AG09319 (cell line): ENCODE measurements at places on chromosomes 11 and 22.

DNA sequence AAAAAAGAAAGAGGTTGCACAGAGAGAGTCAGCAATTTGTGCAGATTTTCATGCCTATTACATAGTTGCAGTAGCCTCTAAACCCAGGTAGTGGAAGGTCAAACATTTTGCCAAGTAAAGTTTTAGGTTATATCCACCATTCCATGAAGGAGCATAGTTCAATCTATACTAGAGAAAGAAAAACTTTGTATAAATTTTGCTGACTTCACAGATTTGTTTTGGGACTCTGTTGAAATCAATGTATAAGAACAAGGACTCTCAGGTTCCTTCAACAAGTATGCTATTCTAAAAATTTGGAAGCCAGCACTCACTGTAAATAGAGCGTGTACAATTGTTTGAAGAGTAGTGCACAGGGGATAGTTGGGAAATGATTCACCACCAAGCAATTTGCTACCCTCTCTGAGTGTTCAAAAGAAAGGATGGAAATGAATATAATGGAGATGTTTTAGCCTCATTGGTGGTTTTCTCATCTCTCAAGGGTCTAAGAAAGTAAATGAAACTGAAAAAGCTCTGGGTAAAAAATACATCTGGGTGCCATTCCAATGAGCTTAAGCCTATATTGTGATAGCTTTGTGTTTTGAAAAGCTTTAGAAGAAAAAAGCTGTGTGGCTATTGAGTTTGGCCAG is 508.4 kb upstream of the LUZP2 start:
- DNase-seq = no peak

DNA sequence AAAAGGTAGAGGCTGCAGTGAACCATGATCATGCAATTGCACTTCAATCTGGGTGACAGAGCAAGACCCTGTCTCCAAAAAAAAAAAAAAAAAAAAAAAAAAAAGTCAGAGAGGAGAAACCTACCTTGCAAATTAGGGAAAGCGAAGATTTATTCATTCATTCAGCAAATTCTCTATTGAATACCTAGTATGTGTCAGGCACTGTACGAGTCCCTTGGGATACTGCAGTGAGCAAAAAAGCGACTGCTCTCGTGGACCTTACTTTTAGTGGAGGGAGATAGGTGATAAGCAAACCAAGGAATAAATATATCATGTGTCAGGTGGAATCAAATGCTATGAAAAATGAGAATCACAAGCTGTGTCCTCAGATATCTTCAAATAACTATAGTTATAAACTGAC is 101.3 kb downstream of the STIM1 start:
- DNase-seq = no peak

GRCh38 chr11:8333811-8334401 is 70.2 kb upstream of the LMO1 start:
- DNase-seq = no peak

DNA sequence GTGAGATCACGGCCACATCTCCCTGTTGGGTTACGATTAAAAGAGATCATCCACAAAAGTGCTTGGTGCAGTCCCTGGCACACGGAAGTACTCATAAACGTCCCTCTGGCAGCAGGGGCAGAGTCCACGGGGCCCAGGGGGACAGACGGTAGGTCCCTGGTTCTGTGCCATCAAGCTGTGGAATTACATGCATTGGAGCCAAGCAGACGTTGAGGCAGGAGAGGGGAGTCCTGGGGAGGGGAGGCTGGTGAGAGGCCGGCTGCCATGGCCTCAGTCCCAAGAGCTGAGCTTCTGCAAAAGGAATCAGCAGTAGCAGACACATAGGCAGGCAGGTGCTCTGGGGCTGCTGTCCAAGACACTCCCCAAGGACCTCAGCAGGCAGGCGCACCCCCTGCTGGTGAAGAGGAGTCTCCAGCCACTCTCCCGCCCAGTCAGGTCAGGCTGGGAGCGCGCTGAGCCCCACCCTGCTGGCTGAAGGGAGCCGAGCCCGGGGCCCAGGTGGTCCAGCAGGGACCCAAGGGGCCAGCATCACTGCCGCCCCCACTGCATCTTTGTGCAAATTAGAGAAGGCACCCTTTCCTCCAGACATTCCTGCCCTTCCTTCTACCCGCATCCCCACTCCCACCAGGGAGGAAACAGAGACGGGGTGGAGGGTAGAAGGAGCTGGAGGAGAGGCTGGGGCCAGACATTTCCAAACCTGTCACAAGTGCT is 7.6 kb upstream of the KCTD17 start:
- DNase-seq = no peak

GRCh38 chr11:27280140-27280539 is 82.9 kb downstream of the CCDC34 start:
- DNase-seq = no peak

- no peak for DNase-seq
These were observed 108.2 kb upstream of the CD44 start for GRCh38 chr11:35030716-35031213.

GRCh38 chr22:49045276-49045675 is 782.4 kb downstream of the BRD1 start:
- DNase-seq = no peak

DNA sequence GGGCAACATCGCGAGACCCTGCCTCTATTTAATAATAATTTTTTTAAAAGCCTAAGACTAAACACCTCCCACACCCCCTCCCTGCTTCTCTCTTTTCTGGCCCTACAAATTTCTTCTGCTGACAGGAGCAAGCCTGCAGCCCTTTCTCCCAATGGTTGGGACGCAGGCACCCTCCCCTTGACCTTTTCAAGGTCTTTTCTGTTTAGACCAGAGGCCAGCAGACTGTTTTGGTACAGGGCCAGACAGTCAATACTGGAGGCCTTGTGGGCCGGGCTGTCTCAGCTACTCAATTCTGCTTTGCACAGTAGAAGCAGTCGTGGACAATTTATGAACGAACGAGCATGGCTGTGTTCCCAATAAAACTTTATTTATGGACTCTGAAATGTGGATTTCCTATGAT is 92.3 kb downstream of the SCN3B start:
- no peak for DNase-seq

DNA sequence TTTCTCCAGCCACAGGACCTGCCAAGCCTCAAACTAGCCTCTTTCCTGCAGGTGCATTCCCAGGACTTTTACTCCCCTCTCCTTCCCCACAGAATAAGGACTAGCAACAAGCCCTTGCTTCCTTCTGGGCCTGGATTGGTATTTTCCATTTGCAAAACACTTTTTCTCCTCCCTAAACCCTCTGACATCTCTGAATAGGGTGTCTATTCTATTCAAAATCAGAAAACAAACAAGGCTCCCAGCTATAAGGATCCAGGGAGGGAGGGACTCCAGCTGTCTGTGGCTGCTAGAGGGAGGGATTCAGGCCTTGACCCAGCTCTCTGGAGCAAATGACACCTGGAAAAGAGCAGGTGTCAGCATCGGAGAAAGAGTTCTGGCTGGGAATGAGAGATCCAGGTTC is 168.5 kb upstream of the BDNF start:
- no peak for DNase-seq

DNA sequence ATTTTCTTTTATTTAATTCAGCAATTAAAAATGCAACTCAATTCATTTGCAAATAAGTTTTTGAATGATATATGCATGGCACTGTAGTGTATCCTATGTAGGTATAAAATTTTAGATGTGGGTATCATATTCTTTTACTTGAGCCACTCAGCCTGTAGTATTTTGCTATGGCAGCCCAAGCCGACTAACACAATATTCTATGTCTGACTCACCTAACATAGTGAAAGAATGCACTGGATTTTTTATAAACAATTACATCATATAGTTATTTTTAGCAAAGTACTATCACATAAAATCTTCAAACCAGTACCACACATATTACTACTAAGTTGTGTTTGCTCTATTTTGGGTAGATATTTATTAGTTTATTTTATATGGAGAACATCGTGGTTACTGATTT is 21.9 kb upstream of the GRIA4 start:
- DNase-seq = no peak

GRCh38 chr22:39361496-39361895 is 11.7 kb downstream of the SYNGR1 start:
- DNase-seq = no peak

DNA sequence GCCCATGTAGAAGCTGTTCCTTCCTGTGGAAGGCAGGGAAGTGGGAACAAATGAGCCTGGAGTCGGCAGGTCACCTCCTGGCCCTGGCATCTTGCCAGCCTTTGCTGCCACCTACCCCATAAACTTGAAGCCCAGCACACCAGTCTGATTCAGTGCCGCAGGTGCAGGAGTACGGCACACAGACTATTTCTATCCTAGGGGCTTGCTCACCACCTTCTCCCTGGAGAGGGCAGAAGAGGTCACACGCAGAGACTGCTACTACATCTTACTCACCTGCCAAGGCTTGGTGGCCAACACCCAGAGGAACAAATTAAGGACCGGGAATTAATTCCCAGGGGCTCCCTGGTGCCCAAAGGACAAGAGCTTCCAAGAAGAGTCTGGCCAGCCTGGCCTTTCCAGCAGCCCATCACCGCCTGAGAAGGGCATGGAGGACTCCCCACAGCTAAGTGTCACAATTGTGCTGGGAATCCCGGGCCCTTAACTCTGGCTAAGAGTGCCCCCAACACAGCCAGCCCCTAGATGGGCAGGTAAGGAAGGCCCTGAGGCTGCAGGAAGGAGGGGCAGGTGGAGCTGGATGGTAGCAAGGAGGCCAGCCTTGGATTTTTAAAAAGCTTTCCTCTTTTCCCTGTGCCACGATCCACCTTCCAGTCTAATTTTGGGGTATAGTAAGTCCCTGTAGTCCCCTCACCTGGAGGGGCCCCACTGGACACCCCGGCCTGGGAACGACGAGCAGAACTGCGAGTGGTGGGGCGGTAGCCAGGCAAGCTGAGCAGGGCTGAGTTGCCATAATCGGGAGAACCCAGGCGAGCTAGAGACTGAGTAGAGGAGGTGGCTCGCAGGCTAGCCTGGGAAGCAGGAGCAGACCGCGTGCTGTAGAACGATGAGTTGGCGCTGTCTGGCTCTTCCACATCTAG is 6.9 kb downstream of the IL18BP start:
- no peak for DNase-seq

DNA sequence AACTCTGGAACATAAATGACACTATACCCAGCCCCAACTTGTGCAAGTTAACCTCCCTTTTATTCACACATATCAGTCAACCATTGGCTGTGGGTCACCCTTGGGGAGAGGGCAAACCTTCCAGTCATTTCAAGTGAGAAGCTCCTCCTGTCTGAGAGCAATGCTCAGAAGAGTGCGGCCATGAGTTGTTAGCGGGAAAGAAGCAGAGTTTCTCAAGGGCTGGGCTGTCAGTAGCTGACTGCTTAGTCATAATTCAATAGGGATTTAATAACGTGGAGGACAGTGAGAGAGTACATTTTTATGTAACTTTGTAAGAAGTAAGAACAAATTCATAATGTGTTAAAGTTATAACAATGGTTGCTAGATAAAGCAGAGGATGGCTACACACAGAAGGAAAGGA is 5.1 kb downstream of the PATE2 start:
- no peak for DNase-seq

GRCh38 chr11:126011265-126011664 is 51.4 kb downstream of the CDON start:
- no peak for DNase-seq

- DNase-seq = no peak
These were observed 5.5 kb upstream of the SHISA8 start for GRCh38 chr22:41920271-41920976.

DNA sequence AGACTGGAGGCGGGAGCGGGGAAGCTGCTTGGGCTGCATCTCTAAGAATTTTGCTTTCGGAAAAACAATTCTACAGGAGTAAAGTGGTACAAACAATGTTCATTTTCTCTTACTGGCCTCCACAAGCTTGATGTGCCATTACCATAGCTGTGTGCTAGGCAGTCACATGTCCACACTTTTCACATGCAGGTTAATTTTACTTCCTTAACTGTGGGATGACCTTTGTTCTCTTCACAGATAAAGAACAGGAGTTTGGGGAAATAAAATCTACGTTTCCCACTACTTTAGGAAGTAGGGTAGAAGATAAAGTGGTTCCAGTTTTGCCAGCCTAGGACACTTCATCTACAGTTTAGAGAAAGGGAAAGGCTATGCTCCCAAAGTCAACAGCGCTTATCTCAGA is 327.2 kb upstream of the NARS2 start:
- no peak for DNase-seq

- DNase-seq = no peak
These were observed 34.6 kb upstream of the MMP13 start for GRCh38 chr11:102990145-102990544.

GRCh38 chr11:20056950-20057943 is 103.0 kb downstream of the DBX1 start:
- peak; percentile 31 for DNase-seq

DNA sequence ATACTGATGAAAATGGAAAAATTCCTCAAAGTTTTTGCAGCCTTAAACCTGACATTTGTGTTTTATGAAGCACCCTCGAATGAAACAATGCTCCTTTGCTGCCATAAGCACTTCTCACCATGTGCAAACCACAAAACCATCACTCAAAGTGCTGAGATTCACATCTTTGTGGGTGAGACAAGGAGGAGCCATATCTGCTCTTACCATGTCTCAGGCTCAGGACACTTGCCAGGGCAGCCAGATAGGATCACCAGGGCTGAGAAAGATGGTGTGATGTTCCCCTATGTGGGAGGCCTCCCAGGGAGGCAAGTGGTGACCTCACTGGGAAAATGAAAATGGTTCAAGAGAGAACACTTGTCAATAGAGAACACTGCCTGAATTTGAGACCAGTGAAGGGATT is 120.4 kb downstream of the CCDC34 start:
- DNase-seq = no peak

GRCh38 chr11:62910141-62910882 is 10.9 kb downstream of the CHRM1 start:
- no peak for DNase-seq

DNA sequence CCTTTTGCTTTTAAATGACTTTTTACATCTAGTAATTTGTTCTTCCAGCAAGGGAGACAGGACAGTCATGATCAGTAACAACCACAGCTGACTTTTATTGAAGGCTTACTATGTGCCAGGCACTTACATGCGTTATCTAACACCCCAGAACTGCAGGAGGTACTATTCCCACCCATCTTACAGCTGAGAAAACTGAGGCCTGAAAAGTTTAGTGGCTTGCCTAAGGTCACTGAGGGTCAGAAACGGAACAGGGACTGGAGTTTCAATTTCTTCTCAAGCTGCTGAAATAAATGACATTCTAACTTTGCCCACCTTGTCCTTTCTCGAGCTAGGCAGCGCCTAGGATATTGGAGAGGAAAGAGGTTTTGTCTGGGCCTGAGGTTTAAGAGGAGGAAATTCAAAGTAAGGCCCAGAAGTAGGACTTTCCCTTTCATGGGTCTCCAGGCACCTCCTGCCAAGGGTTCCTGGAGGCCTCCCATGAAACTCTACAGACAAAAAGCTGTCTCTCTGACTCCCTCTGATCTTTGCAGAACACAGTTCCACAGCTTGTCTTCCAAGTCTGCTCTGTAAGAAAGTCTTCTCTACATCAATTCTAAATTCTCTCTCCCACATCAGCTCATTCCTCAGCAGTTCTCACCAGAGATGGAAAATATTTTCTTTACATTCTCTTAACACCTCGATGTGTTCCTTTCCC is 102.2 kb downstream of the NAT10 start:
- no peak for DNase-seq

- DNase-seq = no peak
These were observed 118.4 kb downstream of the TEAD1 start for GRCh38 chr11:12792590-12792989.

GRCh38 chr11:57791321-57792059 is 29.9 kb downstream of the CTNND1 start:
- DNase-seq = no peak

GRCh38 chr11:134475951-134476350 is 63.9 kb upstream of the B3GAT1 start:
- DNase-seq = no peak

GRCh38 chr22:41216984-41217383 is 11.9 kb downstream of the L3MBTL2 start:
- DNase-seq = no peak

- no peak for DNase-seq
These were observed 1038.5 kb downstream of the NTM start for GRCh38 chr11:132408877-132409276.

- DNase-seq = no peak
These were observed 7.0 kb upstream of the GAB2 start for GRCh38 chr11:78424334-78425270.
